ENCODE measurements at places on chromosomes 5 and 9.

DNA sequence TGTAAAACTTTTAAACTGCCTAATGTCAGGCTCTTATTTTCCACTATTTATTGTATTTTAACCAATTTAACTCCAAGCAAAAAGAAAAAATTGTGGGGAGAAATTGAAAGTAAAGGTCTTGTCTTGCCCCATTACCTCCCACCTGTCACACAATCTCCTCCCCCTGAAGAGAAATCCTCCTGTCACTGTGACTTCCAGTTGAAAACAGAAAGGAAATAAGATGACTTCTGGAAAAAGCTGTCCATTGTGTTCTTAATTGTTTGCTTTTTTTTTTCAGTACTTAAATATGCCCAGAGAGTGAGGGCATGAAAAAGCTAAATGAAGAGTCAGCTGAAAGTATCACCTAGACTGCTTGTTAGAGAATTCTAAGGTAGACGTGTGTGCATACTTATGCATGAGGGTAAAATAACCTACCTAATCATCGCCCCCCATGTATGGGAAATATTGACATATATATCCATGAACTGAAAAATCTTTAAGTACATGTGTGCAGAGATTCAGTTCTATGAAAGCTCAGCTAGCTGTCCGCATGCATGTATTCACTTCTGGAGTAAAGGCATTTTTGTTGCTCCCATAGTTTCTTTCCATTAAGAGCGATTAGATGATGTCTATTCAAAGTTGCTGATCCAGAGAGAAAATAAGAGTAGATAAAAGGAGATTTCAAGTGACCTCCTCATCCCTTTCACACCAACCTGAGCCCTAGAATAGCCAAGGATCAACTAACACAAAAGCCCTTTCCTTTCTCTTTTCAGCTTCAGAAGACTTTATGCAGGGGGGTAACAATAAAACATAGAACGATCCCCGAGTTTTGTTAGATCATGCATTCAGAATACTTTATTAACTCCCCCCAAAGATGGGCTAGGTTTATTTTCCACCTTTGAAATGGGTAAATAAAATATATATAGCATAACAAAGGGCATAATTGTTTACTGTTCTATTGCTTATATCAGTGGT is 5.3 kb downstream of the NR2F1-AS1 start:
- no peak for DNase-seq

DNA sequence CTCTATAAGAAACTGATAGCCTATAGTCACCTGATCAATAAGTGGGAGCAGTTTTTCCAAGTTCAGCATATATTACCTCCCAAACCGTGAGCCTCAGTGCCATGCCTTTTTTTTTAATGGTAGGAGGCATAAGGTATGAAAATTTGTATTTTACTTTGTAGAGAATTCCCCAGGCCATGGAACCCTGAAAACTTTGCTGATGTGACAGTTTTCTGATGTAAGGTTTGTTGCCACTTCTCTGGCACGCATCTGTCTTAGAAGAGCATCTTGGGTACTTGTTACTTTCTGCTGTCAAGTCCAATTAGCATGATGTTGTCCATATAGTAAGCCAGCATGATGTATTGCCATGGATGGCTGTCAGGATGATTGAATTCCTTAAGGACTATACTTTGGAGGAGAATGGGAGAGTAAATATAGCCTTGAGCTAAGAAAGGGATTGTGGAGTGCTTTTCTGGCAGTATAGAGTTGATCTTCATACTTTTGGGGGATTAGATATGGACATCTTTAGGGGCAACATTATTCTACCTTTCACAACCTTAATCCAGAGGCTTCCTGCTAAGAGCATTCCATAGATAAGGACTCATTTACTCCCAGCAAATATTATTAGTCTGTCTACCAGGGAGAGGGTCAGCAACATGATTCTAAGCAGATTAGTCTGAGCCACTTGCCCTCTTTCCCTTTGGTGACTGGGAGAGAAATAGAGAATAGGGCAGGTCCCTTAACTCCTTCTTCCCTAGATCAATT is 389.6 kb downstream of the YTHDC2 start:
- DNase-seq = no peak

DNA sequence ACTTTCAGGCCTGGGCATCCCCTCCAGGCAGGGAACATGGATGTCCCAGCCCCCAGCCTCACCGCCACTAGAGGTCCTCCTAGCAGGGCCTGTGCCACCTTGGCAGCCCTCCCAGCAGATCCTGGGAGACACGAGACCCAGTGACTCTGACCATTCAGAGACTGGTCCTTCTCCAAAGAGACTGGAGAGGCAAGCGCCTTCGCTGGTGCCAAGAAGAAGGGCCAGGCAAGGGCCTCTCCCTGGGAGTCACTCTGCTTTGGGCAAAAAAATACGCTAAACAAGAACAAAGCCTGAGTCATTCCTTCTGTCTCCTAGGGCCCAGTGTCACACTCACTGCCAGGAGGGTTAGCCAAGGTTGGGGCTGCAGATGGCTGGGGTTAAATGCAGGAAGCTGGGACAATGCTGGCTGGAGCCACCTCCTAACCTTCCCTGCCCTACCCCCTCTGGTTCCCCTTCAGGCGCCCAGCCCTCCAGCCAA is 35.3 kb upstream of the SMIM23 start:
- no peak for DNase-seq

DNA sequence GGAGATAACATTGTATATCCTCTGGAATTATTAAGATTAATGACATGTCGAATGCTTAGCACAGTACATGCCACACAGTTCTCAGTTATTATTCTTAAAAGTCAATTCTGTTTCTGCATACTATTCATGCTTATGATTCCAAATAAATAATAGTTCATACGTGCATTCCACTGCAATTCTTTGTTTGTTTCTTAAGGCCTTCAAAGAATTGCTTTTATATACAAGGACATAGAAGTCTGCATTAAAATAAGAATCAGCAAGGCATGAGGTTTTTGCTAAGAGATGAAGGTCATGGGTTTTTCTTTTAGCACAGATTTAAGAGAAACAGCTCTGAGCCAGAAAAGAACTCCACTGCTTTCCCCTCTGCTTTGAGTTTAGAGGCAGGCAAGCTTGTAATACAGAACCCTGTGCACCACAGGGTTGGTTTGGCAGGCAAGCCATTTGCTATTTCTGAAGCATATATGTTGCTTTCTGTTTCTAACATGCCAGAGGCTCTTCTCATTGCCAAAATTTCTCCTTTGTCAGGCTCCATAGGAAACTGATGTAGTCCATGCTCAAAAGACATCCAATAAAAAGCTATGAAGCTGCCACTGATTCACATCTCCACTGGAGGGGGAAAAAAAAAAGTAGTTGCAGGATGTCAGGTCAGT is 420.6 kb upstream of the TYRP1 start:
- DNase-seq = no peak

- DNase-seq = no peak
Measured at GRCh38 chr9:112503170-112503569, 16.5 kb downstream of the KIAA1958 start.

- no peak for DNase-seq
Measured at GRCh38 chr5:102277144-102277543, 18.9 kb downstream of the SLCO4C1 start.

- DNase-seq = peak; percentile 41
Measured at GRCh38 chr5:81579262-81579924, 171.5 kb downstream of the SSBP2 start.

- no peak for DNase-seq
Measured at GRCh38 chr5:139985733-139986132, 57.4 kb downstream of the NRG2 start.

GRCh38 chr5:87570366-87570765 is 157.6 kb upstream of the CCNH start:
- no peak for DNase-seq

- no peak for DNase-seq
Measured at GRCh38 chr5:35671541-35672295, 54.1 kb downstream of the SPEF2 start.

GRCh38 chr9:5593904-5594303 is 35.0 kb upstream of the RIC1 start:
- no peak for DNase-seq

- DNase-seq = no peak
Measured at GRCh38 chr9:131062969-131063368, 33.4 kb upstream of the AIF1L start.

DNA sequence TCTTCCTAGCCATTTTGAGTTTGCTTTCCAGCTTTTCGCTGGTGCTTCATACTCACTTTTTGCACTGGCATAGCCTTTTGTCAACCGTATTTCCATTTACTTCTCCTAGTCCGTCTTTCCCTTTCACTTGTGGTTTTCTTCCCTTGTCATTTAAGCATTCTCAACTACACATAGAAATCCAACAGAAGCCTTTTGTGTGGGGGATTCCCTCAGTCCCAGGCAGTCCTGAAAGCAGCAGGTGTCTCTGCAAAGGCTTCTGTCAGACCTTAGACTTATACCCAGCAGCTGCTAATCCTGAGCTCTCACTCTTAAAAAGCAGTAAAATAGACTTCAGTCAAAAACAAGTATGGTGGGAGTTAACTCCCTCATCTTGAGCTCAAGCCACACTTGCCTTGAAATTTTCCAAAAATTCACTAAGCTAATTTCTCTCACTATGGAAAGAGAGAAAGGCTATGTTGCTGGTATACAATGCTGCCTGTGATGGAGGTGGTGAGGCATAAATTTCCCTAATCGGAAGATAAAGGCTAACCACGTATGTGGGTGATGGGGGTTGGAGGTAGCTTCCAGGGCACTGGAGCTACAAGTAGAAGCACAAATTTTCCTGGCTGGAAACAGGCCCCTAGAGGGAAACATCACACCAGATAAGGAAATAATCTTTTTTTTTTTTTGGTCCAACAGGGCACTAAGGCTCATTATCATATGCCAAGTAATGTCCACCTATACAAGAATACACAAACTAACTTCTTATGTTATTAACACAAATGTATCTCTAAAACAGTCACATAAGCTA is 34.8 kb upstream of the IFNK start:
- DNase-seq = no peak

GRCh38 chr5:18465833-18466681 is 831.8 kb downstream of the TAF11L14 start:
- DNase-seq = peak; percentile 45

DNA sequence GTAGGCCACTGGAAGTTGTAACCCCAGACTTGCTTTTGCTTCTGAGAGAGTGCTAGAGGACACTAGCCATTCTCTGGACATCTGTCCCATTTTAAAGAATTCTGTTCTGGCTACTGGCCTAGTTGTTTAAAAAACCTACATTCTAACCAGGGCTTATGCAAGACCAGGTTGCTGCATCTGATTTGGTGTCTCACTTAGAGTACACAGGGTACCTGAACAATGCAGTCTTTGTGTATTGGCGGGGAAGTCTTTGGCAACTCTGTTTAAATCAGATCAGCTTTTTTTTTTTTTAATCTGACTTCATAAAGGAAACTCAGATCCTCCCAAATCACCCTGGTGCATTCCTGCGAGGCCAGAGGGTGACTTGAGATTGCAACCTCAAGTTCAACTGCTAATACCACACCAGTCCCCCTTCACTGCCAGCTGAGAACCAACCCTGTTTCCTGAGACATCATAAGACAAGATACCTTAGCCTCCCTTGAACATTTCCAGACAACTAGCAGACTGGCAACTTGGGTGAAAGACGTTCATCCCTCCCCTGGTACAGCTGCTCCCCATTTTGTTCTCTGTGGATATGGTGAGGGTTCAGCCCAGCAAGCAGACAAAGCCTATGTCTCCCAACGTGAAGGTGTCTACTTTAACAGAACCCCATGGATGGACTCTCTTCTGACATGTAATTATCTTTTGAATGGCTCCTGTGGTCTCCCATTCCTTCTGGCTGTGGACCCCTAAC is 27.0 kb downstream of the SKP1 start:
- DNase-seq = no peak

GRCh38 chr9:33297432-33297831 is 7.1 kb downstream of the NFX1 start:
- peak; percentile 20 for DNase-seq

DNA sequence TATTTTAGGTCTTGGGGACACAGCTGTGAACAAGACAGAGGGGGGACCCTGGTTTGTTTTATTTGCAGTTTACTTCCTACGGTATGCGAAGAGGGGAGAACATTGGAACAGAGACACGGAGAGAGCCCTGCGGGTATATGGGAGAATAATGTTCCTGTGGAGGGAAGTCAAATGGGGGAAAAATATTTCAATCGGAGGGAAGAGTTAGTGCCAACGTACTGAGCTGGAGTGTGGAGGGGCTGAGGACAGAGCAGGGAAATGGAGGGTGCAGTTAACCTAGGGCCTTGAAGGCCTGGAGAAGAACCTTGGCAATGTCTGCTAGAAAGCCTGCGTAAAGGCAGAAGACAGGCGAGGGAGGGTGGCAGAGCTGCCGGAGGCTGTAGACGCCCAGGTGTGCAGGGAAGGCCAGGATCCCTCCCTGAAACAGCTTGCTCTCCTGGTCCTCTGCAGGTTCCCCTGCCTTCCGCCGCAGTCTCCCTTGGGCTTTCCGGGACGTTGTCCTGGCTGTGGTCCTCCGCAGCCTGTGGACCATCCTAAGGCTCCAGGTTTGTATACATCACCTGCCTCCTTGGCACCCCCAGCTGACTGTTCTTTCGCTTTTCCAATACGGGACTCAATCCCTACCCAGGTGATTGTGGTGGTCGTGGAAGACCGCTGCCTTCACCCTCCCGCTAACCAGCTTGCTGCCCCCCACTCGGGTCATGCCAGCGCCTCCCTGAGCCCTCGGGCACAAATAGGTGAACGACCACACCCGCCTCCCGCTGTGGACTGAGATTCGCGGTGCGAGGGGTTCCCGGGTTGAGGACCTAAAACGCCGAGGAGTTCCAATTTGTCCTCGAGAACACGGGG is 1.9 kb upstream of the RACK1 start:
- DNase-seq = no peak

GRCh38 chr5:174503461-174504265 is 220.7 kb upstream of the MSX2 start:
- DNase-seq = peak; percentile 87

DNA sequence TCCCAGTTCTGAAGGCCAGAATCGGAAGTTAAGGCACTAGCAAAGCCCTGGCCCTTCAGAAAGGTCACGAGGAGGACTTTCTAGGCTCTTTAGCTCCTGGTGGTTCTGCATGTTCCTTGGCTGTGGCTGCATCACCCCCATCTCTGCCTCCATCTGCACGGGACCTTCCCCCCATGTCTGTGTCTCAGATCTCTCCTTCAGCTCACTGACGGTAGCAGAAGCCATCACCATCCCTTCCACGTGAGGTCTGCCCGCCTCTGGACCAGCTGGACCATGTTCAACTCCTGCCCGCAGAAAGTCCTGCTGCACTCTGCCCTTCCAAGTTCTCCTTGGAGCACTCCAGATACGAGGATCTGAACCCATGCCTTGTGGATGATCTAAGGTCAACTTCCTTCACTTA is 242.9 kb upstream of the IRX1 start:
- no peak for DNase-seq

DNA sequence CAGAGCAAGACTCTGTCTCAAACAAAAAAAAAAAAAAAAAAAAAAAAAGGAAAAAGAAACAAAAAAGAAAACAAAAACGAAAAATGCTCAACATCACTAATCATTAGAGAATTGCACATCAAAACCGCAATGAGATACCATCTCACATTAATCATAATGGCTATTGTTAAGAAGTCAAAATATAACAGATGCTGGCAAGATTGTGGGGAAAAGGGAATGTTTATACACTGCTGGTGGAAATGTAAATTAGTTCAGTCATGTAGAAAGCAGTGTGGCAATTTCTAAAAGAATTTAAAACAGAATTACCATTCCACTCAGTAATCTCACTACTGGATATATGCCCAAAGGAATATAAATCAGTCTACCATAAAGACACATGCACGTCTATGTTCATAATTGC is 50.4 kb upstream of the PRR16 start:
- no peak for DNase-seq
